ENCODE measurements at places on chromosomes 12 and 14.

DNA sequence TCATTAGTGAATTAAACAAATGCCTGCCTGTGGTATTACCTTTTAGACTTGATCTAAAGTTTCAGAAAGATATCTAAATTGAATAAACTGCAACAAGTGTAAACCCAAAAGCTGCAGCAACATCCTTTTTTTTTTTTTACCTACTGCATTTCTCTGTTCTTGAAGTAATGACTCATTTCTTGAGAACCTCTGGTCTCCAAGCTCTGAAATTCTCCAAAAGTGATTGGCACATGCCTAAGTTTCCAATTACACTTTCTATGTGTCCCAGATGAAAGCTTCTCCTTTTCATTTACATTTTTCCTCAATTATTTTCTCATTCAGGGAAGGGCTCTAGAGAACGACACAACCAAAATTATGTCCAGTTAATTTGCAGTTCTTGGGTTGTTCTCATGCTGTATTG lies 435.2 kb upstream of the DCN start:
- no peak for DNase-seq

DNA sequence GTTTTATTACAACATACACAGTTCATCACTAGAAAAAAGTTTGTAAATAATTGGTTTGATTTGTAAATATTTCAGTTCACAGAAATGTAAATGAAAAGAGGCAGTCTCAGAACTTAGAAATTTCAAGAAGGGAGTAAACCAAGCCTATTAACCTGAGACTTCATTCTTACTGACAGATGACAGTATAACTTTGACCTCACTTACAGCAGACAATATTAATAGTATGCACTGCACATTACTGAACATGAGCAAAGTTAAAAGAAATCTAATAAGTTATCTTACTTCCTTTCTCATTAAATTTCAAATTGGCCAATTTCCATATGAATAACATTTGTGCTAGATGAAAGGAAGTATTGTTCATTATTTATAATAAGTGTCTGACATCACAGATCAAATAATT lies 235.8 kb downstream of the SLC6A15 start:
- DNase-seq: no peak

- DNase-seq: peak; percentile 12
Measured at GRCh38 chr14:31206536-31207286, 882 bp downstream of the HECTD1 start.

DNA sequence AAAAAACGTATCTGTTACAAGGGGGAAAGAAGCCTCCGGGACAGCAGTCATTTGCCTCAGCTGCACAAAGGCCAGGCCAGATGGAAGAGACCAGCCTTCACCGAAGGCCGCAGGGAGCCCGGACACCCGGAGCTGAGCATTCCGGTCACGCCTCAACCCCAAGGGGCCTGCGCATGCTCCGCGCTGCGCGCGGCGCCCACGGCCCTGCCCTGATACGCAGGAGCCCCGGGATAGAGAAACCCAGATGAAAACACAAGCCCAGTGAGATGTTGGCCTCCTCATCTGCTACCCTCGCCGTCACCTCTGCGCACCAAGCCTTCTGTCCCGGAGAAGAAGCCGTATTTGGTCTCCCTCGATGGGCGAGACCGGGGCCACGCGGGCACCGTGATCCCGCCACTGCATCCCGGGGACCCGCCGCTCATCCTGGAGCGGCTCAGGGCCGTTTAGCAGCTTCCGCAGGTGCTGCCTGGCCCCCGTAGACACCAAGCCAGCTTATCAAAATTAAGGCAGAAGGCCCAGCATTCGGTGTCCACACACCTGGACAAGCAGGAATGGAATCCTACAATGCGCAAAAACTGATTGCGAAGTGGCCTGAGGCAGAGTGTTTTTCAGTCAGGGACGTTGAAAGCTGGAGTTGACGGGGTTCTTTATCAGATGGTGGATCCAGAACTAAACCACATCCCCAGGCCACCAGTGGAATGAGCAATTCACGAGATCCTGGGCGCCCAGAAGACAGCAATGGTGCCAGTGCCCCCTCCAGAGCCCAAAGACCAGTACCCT lies 2.6 kb downstream of the OR8S1 start:
- no peak for DNase-seq

- DNase-seq: no peak
Measured at GRCh38 chr14:69487226-69487625, 2.7 kb downstream of the PLEKHD1 start.

DNA sequence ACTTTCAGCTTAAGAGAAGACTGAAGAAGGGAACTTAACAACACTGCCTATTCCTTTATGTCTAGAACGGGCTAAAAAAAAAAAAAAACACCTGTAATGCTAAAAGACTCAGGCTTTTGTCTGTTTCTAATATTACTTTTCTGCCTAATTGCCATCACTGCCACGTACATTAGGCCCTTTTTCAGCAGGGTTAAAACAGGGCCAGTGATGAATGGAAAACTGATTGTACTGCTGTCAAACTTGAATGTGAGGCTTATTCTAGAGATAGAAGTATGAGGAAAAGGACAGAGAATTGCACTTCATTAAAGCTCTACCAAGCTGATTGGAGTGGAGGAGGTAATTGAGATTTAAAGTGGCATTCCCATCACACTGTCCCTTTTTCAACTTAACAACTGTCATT lies 535.8 kb downstream of the PRKD1 start:
- no peak for DNase-seq

GRCh38 chr12:69330475-69331473 lies 17.4 kb upstream of the LYZ start:
- DNase-seq: no peak

- DNase-seq: no peak
Measured at GRCh38 chr12:104090685-104091084, 26.4 kb downstream of the HCFC2 start.

GRCh38 chr14:37416264-37416663 lies 178.8 kb downstream of the FOXA1 start:
- no peak for DNase-seq

DNA sequence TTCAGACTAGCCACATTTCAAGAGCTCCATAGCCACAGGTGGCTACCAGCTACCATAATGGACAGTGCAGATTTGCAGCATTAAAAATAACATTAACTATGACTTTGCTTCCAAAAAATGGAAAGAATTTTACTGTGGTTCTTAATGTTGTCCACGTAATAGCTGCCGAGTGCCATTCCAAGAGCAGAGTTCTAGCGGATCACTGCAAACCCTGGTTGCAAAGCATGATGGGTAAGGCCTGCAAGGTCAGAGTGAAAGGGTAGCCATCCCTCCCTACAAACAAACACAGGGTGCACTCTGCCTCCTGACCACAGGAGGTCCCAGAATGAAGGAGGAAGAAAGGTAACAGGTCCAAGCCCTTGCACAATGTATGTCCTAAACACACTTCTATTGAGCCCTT lies 157.6 kb downstream of the DPF3 start:
- peak; percentile 10 for DNase-seq

GRCh38 chr12:128707488-128707887 lies 116.3 kb downstream of the SLC15A4 start:
- DNase-seq: no peak

DNA sequence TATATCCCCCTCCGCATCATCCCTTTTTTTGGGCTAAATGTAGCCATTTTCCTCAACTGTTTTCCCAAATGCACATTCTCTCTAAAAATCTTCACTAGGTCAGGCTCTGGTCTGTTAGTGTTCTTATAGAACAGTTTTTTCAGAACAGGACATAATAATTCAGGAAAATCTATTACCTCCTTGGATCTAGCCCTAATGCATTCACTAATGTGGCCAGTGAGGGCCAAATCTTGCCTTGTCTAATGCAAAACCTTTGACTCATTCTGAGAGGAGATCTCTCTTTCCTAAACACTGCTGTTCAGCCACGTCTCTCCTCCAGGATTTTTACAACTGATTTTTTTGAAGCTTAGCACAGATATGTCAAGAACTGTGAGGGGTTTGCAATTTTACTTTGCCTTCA lies 15.5 kb downstream of the C14orf132 start:
- DNase-seq: no peak

- DNase-seq: no peak
Measured at GRCh38 chr12:51620448-51620847, 29.4 kb downstream of the SCN8A start.

DNA sequence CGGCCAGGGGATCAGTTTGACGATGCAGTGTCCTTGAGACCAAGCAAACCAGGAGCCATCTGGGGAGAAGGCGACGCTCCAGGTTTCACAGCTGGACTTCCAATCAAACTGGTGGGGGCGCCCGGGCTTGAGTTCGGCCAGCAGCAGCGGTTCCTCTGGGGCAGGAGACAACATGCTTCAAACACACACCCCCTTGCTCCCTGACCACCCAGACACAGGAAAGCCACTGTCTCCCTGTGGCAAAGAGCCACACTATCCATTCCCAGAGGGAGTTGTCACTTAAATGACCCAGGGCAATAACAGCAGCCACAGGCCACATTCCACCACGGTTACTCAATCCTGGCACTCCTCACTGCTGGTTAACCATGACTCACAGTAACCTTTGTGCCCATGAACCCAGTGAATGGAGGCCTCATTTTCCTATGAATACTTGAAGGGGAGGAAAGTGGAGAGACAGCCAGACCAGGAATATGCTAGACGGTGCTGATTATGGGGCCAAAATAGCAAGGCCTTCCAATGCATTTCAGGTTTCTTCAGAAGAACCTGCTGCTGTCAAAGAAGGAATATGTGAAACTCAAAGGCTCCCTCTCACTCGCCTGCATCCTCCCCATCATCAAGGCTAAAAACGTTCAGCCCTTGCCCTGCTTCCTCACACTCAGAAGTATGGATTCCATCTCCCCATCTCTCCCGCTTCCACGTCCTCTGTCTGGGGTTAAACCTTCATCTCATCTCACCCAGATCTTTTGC lies 8.5 kb downstream of the WSB2 start:
- peak; percentile 97 for DNase-seq

DNA sequence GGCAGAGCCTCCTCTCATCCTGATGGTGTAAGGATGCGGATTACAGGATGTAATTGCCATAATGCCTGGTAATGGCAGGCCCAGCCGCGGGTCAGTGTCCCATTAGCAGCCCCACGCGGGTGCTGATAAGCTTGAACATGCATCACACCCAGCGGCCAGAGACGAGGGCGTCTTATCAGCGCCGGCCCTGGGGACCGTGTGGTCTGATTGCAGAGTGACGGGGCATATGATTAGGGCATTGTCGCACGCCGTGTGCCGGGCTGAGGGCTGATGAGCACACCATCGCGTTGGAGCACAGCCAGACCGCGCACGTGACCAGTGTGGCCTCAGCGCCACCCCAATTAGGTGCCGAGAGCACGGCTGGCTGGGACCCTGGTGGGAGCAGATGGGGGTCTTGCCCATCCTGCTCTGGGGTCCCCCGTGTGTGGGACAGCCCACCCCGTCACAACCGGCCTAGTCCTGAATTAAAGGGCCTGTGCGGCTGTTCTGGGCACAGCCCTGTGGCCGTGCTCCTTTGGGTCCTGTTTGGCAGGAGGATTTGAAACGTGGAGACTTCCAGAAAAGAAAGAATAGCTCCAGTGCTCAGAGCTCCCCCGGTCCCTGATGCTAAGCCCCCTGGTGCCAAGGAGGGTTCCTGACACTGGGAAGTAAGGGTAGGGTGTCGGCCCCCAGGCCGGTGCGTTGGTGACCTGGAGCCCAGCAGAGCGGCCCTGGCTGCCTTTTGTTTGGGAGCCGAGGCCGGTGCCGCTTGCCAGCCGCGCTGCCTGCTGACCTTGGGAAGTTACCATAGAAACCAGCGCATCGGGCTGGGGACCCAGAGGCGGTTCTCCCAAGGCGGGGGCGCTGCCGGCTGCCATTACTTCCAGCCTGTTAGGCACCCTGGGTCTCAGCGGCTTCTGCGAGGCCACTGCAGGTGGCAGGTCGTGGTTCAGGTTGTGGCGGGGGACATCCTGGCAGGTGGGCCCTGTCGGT lies 20.7 kb downstream of the KIF26A start:
- DNase-seq: no peak

DNA sequence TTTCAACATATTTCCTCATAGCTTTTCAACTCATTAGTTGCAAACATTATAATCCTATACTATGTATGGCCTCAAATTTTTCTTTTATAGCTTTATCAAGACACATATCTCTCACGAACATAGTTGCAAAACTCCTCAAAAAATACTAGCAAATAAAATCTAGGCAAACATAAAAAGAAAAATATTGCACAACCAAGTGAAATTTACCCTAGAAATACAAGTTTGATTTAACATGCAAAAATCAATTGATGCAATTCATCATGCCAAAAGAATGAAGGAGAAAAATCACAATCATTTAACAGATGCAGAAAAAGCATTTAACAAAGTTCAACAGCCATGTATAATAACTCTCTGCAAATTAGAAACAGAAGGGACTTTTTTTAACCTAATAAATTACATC lies 33.3 kb upstream of the KCNH5 start:
- no peak for DNase-seq

- DNase-seq: no peak
Measured at GRCh38 chr12:82406651-82407050, 48.3 kb downstream of the METTL25 start.

DNA sequence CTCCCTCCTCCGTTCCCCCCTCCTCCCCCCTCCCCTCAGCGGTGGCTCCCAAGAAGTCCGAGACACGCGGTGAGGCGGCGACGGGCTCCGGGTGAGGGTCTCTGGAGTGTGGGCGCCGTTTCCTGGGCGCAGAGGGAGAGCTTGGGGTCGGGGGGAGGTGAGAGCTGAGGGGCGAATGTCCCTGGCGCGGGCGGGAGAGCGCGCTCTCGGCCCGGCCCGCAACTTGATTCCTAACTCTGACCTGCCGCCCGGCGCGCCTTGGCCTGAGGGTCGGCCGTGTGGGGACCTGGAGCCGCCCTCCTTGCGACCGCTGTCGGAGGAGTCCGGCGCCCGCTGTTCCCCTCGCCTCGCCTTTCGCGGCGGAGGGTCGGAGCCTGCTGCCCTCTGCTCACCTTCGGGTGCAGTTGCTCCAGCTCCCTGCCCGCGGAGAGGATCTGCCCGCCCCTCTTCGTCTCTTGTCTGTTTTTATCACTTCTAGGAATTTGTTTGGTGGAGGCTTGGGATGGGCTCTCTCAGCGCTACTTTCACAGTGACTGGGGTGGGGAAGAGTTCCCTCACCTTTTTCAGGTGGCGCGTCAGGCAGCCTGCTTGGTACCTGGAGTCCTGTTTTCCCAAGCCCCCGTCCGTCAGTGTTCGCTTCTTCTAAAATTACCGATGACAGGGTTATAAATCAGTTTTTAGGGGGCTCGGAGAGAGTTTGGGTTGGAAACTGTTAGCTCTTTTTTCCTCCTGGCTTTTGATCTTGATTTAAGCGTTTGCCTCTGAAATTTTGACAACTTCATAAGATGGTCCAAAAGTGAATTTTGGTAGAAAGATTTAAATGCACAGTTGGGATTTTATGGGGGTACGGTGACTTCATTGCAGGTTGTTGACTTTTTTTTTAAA lies 495 bp downstream of the ADIPOR2 start:
- peak; percentile 33 for DNase-seq

- no peak for DNase-seq
Measured at GRCh38 chr12:19885093-19885812, 446.0 kb downstream of the AEBP2 start.

GRCh38 chr14:90721619-90722305 lies 94.5 kb downstream of the TTC7B start:
- DNase-seq: peak; percentile 25

Data from RWPE1 (cell line).